ENCODE measurements at places on chromosomes 3 and 15.

- DNase-seq: no peak
These were observed 192.8 kb downstream of the ARPP21 start for GRCh38 chr3:35832140-35832571.

DNA sequence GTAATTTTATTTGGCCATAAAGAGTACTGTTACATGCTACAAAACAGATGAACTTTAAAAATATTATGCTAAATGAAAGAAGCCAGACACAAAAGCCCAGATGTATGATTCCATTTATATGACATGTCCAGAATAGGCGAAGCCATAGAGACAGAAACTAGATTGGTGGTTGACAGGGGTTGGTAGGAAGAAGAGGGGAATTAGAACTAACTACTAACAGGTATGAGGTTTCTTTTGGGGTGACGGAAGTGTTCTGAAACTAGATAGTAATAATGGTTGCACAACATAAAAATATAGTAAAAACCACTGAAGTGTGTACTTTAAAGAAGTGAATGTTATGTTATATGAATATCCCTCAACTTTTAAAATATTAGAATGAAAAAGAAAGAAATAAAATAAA lies 66.1 kb downstream of the GBE1 start:
- no peak for DNase-seq

GRCh38 chr3:52774901-52775864 lies 2.2 kb upstream of the ITIH1 start:
- DNase-seq: no peak

GRCh38 chr15:101710806-101711205 lies 13.5 kb downstream of the TARS3 start:
- no peak for DNase-seq

DNA sequence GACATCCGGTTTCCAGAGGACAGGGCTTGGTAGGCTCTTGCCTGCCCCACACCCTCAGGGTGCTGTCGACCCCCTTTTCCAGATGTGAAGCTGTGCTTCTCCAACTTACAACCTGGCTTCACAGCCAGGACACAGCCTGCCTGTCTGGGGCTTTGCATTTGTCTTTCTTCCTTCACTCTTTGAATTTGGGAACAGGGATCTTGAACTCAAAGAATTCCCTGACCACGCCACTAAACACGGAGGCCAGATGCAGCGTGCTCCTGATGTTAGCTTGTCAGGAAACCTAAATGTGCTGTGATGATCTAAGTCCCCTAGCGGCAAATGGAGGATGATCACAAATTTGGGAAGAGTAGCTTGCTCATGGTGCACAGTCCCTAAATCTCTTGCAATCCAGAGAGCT lies 244.8 kb upstream of the RGMA start:
- DNase-seq: no peak

DNA sequence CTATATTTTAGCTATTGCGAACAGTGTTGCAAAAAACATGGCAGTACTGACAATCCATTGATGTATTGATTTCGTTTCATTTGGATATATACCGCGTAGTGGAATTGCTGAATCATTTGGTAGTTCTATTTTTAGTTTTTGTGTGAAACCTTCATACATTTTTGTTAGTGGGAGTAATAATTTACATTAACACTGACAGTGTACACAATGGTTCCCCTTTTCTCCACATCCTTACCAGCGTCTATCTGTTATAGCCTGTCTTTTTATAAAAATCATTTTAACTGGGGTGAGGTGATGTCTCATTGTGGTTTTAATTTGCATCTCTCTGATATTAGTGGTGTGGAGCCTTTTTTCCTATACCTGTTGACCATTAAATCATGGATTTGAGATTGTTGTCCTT lies 392.4 kb upstream of the ALCAM start:
- DNase-seq: no peak

- no peak for DNase-seq
These were observed 20.9 kb downstream of the OCA2 start for GRCh38 chr15:28078191-28078719.

GRCh38 chr15:80695099-80695910 lies at the start of gene ABHD17C:
ABHD17C (plus strand) TSS chr15:80695310; CDS start chr15:80695430, 120 bp downstream.
- no peak for DNase-seq

DNA sequence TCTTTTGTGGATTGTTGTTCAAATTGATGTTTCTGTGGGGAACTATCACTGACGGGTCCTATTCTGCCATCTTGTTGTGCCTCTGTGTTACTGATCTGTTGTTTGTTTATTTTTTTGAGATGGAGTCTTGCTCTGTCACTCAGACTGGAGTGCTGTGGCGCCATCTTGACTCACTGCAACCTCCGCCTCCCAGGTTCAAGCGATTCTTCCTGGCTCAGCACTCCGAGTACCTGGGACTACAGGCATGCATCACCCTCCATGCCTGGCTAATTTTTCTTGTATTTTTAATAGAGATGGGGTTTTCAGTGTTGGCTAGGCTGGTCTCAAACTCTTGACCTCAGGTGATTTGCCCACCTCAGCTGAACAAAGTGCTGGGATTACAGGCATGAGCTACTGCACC lies 31.6 kb downstream of the CDAN1 start:
- no peak for DNase-seq

DNA sequence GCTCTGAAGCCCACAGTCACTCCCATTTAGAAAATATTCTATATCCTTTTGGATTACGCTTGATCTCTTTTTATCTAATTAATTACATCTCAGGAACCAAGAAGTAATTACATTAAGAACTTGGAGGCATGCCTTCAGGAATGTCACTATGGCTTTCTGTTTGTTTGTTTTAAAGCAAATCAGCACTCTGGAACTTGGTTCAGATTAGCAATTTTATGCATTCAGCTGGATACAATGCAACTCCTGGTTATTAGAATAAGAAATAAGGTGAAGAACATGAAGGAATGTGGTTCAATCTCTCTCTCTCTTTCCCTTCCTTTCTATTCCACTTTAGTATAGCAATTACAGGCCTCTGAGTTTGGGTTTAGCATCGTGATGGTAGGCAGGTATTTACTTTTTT lies 235.8 kb downstream of the FHIT start:
- DNase-seq: no peak

DNA sequence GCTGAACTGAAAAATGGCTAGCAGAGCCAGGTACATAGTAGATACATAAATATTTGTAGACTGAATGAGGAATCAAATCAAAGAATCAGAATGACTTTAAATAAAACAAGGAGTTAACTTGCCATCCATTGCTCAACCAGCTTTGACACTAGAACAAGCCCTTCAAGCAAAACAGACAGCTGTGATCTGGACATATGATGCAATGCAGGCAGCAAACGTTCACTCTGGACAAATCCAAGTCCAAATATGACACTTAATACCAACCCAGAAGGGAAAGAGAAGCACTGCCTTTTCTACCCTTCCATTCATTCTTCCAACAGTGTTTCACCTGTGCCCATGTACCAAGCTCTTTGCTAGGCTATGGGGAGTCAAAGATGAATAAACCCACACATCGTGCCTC lies 4.5 kb downstream of the THRB start:
- no peak for DNase-seq

DNA sequence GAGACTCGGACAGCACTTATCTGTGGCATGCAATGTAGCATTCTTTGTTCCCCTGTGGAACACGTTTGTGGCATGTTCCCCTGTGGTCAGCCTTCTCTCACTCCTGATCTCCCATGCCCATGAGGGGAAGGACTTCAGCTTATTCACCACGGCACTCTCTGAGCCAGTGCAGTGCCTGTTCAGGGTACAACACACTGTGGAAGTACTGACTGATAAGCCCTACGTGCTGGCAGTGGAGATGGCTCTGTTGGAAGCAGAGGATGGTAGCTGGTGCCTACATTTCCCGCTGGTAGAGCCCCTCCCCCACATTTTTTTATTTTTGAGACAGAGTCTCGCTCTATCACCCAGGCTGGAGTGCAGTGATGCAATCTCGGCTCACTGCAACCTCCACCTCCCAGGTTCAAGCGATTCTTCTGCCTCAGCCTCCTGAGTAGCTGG lies 43.5 kb upstream of the ETV5 start:
- no peak for DNase-seq

- no peak for DNase-seq
These were observed 82.8 kb downstream of the PCSK6 start for GRCh38 chr15:101406526-101407195.

Measured in cortex of kidney (tissue), 1 donor.